ENCODE measurements at places on chromosomes 2 and 18. TPM values are rescaled to one million over a fixed set of nuclear protein-coding genes. Genes with fewer than 3 reads are reported as not detected.

DNA sequence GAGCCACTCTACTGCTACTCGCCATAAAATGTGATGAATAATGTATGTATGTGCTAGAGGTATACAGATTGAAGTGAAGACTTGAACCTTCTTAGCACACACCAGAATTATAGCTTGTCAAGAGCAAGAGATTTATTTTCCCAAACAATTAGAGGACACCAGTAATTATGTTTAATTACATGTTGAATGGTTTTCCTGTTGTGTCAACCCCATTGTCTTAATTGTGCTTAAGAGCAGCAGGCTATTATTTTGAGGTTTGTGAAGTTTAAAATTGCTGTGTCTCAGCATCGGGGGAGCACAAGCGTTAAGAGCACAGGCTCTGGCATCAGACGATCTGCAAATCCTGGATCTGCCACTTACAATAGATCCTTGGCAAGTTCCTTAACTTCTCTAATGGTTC, 29.0 kb downstream of the KIF5C start:
- no peak for DNase-seq
- H3K4me3 ChIP-seq, result no peak overlapping the region
- no peaks in the 10 kb centered on the region for H3K27me3 ChIP-seq
- H3K27ac ChIP-seq, result no peak overlapping the region
- no peaks in the 10 kb centered on the region for H3K4me1 ChIP-seq
- H3K36me3 ChIP-seq, result no peaks in the 10 kb centered on the region

GRCh38 chr2:207472343-207473048, 57.3 kb upstream of the CREB1 start:
- DNase-seq, result no peak
- peaks cover 6% of the 10 kb centered on the region for H3K4me1 ChIP-seq
- H3K4me3 ChIP-seq, result no peak overlapping the region
- no peaks in the 10 kb centered on the region for H3K27me3 ChIP-seq
- no peak overlapping the region for H3K27ac ChIP-seq

DNA sequence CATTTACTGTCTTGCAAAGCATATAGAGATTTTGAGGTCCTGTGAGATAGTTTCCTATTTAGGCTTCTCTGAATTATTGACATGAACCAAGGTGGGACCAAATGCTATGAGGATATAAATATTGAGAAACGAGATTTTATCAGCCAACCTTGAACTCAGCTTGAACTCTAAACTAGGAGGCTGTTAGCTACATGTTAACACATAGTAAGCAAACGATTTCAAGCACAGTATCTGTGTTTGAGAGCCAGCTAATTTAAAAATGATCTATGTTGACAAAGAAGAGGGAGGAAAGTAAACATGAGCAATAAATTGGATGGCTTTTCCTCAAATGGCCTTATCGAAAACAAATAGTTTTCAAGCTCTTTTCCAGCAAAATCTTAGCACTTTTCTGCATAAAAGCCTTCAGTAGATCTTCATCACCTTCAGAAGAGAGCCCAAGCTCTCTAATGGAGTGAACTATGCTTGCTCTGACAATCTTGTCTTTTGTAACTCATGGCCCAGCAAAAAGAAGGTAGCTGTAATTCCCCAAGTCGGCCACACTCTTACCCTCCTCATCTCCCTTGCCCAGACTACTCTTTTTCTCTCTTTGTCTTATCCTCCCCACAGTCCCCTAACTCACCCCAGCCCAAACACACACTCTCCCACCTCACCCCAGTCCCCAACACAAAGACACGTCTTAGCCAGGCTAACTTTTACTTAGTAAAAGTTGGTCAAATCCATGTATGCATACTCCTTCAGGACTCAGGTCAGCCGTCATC, 14.7 kb downstream of the CD28 start:
- H3K36me3 ChIP-seq, result no peaks in the 10 kb centered on the region
- H3K27me3 ChIP-seq, result no peaks in the 10 kb centered on the region
- H3K4me1 ChIP-seq, result peaks cover 10% of the 10 kb centered on the region
- no peak overlapping the region for H3K4me3 ChIP-seq

DNA sequence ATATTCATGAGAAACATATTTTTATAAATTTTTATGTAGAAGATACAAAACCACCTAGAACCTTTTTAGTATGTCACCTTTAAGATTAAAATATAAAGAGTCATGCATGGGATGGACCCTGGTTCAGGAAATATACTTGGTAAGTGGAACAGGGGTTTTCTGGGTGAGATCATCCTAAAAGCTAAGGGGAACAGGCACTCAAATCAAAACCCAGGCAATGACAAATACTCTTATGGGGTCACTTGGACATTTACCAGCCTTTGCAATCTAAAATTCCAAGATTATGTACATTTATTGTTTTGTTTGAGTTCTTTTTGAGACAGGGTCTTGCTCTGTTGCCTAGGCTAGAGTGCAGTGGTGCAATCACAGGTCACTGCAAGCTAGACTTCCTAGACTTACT, 65.8 kb downstream of the SGPP2 start:
- H3K4me3 ChIP-seq, result no peak overlapping the region
- H3K27me3 ChIP-seq, result no peaks in the 10 kb centered on the region
- H3K4me1 ChIP-seq, result no peaks in the 10 kb centered on the region
- H3K36me3 ChIP-seq, result no peaks in the 10 kb centered on the region

- no peaks in the 10 kb centered on the region for H3K27me3 ChIP-seq
- H3K4me1 ChIP-seq, result peaks cover 10% of the 10 kb centered on the region
- H3K27ac ChIP-seq, result no peak overlapping the region
- H3K4me3 ChIP-seq, result no peak overlapping the region
Observed at GRCh38 chr2:111173856-111174255, 53.1 kb downstream of the BCL2L11 start.

DNA sequence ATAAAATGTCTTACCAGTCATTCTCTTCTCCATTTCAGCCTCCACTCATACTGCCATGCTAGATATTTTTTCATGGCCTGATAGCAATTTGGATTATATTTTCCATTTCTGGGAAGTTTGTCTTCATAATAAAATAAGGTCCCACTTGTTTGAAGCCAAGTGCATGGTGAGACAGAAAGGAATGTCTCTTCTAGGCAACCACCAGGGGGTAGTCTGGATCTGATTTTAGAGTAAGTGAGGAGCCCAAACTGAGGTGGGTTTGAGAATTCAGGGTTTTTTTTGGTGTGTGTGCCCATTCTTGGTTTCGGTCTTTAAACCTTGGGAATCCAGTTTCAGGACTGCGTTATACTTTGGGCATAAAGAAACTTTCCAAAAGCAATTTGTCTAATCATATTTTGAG, 315.5 kb downstream of the RPRM start:
- no peaks in the 10 kb centered on the region for H3K36me3 ChIP-seq
- H3K27me3 ChIP-seq, result no peaks in the 10 kb centered on the region
- no peaks in the 10 kb centered on the region for H3K4me1 ChIP-seq
- H3K4me3 ChIP-seq, result no peak overlapping the region
- H3K27ac ChIP-seq, result no peak overlapping the region
- DNase-seq, result peak; percentile 5

- DNase-seq, result no peak
- H3K4me3 ChIP-seq, result peak overlapping the region; percentile 25
- no peaks in the 10 kb centered on the region for H3K27me3 ChIP-seq
- H3K4me1 ChIP-seq, result peaks cover 3% of the 10 kb centered on the region
- no peaks in the 10 kb centered on the region for H3K36me3 ChIP-seq
Observed at GRCh38 chr18:7789856-7790552, 222.9 kb downstream of the PTPRM start.

DNA sequence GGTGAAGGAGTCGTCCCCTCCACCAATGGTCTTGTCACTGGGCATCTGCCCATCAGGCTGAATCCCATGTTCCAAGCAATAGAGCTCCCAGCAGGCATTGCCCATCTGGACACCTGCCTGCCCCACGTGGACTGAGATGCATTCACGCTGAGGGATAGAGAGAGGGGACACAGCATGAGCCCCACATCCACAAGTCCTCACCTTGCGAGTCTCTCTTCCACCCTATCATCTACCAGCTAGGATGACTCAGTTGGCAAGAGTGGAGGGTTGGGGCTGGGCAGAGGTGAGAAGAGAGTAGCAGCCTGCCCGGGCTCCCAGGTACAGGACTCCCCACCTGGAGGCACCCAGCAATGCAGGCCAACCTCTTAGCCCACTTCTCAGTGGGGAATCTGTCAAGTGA, 959 bp upstream of the TUBA4B start:
- DNase-seq, result no peak
- no peak overlapping the region for H3K27ac ChIP-seq
- H3K4me1 ChIP-seq, result peaks cover 10% of the 10 kb centered on the region
- peaks cover 6% of the 10 kb centered on the region for H3K36me3 ChIP-seq
- no peak overlapping the region for H3K4me3 ChIP-seq

GRCh38 chr2:235218486-235218907, 266.7 kb downstream of the SH3BP4 start:
- H3K27me3 ChIP-seq, result no peaks in the 10 kb centered on the region
- no peak overlapping the region for H3K4me3 ChIP-seq
- no peaks in the 10 kb centered on the region for H3K4me1 ChIP-seq
- H3K27ac ChIP-seq, result no peak overlapping the region
- no peak for DNase-seq
- H3K36me3 ChIP-seq, result no peaks in the 10 kb centered on the region

- no peaks in the 10 kb centered on the region for H3K27me3 ChIP-seq
- no peak for DNase-seq
- H3K36me3 ChIP-seq, result no peaks in the 10 kb centered on the region
- no peak overlapping the region for H3K27ac ChIP-seq
- H3K4me3 ChIP-seq, result no peak overlapping the region
Observed at GRCh38 chr2:216589791-216590190, 43.4 kb upstream of the IGFBP2 start.

- no peak for DNase-seq
- H3K36me3 ChIP-seq, result no peaks in the 10 kb centered on the region
- no peak overlapping the region for H3K4me3 ChIP-seq
- no peaks in the 10 kb centered on the region for H3K27me3 ChIP-seq
- no peak overlapping the region for H3K27ac ChIP-seq
- no peaks in the 10 kb centered on the region for H3K4me1 ChIP-seq
Observed at GRCh38 chr2:224994242-224994823, 47.9 kb downstream of the DOCK10 start.

- no peaks in the 10 kb centered on the region for H3K27me3 ChIP-seq
- H3K27ac ChIP-seq, result no peak overlapping the region
- H3K4me1 ChIP-seq, result peaks cover 5% of the 10 kb centered on the region
- H3K36me3 ChIP-seq, result no peaks in the 10 kb centered on the region
- H3K4me3 ChIP-seq, result no peak overlapping the region
Observed at GRCh38 chr2:49355611-49356010, 201.3 kb upstream of the FSHR start.

- H3K27me3 ChIP-seq, result peaks cover 68% of the 10 kb centered on the region
- no peak for DNase-seq
- H3K36me3 ChIP-seq, result no peaks in the 10 kb centered on the region
- H3K27ac ChIP-seq, result no peak overlapping the region
- no peak overlapping the region for H3K4me3 ChIP-seq
- peaks cover 17% of the 10 kb centered on the region for H3K4me1 ChIP-seq
Observed at GRCh38 chr2:218957671-218958070, 1.8 kb upstream of the CDK5R2 start.

The OSBPL6 gene
- 7.2 TPM for total RNA-seq

The UPP2 gene
- total RNA-seq, result not detected

The NDC80 gene
- 40.3 TPM for total RNA-seq

The CROCC2 gene
- total RNA-seq, result not detected

The OTOS gene
- total RNA-seq, result not detected
